Naive B cell (primary cell): ENCODE measurements at places on chromosomes 6 and 20. TPM values are rescaled to one million over a fixed set of nuclear protein-coding genes. Genes with fewer than 3 reads are reported as not detected.

- H3K27ac ChIP-seq, result no peak overlapping the region
- H3K4me1 ChIP-seq, result no peaks in the 10 kb centered on the region
These were observed 65.2 kb downstream of the CDC5L start for GRCh38 chr6:44452725-44453124.

DNA sequence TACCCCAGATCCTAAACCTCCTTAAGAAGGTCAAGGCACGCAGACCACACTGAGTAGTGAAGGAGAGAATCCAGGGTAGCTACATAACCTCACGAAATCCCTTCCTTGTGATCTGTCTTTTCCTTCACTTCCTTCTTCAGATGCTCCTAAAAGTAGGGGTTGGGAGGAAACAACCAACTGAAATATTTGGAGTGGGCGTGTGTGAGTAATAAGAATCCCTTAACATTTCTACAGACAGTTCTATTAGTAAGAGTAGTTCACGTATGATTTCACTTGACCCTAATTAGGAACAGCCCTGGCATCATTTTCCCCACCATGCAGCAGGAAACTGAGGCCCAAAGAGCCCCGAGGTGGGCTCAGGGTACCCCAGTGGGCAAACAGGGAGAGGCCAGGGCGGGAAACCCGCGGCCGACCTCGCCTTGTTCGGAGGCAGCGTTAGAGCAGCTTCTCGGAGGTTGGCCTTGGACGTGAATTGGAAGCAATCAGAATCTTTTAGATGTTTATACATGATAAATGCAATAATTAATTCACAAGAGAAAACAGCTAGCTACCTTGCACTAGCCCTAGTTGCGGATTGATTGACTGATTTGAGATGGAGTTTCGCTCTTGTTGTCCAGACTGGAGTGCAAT, 859 bp upstream of the RAE1 start:
- H3K4me1 ChIP-seq, result peaks cover 18% of the 10 kb centered on the region
- no peak for DNase-seq
- H3K36me3 ChIP-seq, result peaks cover under 1% of the 10 kb centered on the region
- H3K4me3 ChIP-seq, result peak overlapping the region; percentile 74
- H3K27me3 ChIP-seq, result peaks cover 12% of the 10 kb centered on the region

Gene ZKSCAN3
- 2.2 TPM for polyA plus RNA-seq

Gene TCEA2
- polyA plus RNA-seq, result 36.9 TPM

DNA sequence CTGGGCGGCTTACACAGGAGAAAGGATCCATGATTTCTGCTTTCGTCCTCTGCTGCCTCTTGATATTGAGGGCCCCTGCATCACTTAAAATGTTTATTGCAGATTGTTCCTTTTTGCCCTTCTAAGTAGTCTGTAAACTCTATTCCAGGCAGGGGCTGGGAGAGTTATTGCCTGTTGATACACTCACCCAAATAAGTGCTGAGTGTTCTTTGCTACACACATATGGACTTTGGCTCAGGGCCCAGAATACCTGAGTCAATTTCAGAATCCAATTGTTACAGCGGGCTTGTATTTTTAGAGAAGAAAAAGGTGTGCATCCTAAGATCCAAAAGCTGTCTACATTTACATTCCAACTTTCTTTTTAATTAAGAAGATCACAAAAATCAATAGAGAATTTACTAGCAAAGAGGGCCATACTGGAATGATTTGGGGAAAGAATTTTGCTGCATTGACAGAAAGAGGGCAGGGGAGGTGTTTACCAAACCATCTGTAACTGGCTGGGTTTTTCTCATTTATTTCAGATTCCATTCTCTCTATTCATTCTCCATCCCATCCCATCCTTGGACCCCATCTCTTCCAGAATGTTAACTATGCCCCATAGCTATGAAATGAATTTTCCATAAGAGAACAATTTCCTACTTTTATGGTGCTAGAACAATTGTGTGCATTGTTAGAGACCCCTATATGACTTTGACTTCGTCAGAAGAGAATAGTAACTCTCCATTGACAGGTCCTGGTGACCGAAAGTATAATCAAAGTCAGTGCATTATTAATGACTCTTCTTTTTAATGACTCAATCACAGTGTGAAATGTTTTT, 959.9 kb upstream of the FLRT3 start:
- no peak overlapping the region for H3K27ac ChIP-seq
- DNase-seq, result no peak
- H3K4me3 ChIP-seq, result no peak overlapping the region
- H3K27me3 ChIP-seq, result no peaks in the 10 kb centered on the region
- peaks cover 3% of the 10 kb centered on the region for H3K36me3 ChIP-seq

Gene SPATS1
- polyA plus RNA-seq, result not detected

Gene NTSR1
- not detected for polyA plus RNA-seq

DNA sequence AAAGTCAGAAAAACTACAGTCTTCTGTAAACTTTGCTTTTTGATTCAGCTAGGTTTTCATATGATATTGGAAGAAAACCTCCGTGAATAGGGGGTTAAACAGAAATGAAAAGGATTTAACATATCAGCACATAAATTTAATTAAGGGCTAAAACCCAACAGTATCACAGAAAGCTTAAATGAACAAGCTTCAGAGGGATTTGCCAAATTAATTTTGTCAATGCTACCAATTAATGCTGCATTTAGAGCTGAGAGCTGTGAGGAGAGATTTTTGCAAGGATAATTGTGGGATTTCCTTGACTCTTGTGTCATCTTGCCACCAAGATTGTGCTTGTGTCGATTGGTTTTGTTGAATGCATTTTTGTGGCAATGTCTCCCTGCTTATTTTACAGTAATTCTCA, 379.9 kb downstream of the CD109 start:
- no peaks in the 10 kb centered on the region for H3K36me3 ChIP-seq
- no peak overlapping the region for H3K27ac ChIP-seq
- no peaks in the 10 kb centered on the region for H3K27me3 ChIP-seq
- no peak for DNase-seq

Gene HCK
- polyA plus RNA-seq, result 67.5 TPM

DNA sequence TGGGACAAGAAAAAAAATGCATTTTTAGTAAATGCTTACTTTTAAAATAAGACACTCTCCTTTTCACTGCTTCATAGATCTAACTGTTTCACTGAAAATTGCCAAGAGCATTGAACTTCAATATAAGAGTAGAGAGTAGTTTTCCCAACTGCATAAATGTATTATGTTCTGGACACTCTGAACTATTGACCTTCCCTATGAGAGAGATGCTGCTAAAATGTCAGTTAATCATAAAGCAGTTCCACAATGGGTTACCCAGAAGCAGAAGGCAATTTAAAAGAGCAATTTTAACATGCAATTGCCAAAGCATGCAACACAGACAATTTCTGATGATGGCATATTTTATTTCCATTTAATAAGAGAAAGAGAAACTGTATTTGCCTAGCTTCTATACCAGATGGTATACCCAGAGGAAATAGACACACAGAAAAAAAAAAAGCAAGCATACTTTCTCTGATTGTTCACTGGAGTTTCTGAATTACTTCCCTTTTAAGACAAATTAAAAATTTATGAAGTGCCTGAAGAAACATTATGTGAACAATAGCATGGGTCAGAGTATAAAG, 279.1 kb upstream of the THEMIS start:
- no peak overlapping the region for H3K27ac ChIP-seq
- H3K36me3 ChIP-seq, result peaks cover 28% of the 10 kb centered on the region
- H3K4me3 ChIP-seq, result no peak overlapping the region
- no peaks in the 10 kb centered on the region for H3K27me3 ChIP-seq
- H3K4me1 ChIP-seq, result peaks cover 7% of the 10 kb centered on the region

- H3K4me3 ChIP-seq, result no peak overlapping the region
- H3K27ac ChIP-seq, result no peak overlapping the region
- no peak for DNase-seq
These were observed 11.9 kb downstream of the ISM1 start for GRCh38 chr20:13232999-13233398.

DNA sequence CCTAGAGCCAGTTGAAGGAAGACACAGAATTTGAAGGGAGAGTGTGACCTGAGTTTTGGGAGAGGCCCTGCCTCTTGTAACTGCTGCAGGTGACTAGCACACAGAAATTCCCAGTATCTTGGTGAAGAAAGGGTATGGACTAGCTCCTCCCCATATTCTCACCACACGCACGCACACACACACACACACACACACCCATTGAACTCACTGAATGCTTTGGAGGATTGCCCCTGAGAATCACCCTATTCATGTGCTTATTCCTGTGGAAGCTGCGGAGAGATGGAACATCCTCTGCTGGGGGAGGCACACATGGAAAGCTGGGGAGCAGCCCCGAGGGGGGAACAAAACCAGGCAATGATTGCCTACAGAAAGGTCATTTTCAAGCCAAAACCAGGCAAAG, 6.2 kb upstream of the LMBRD1 start:
- no peak for DNase-seq
- no peak overlapping the region for H3K27ac ChIP-seq

GRCh38 chr6:169881398-169881797, 130.0 kb downstream of the ERMARD start:
- H3K36me3 ChIP-seq, result no peaks in the 10 kb centered on the region
- no peak for DNase-seq
- H3K4me3 ChIP-seq, result no peak overlapping the region
- H3K4me1 ChIP-seq, result no peaks in the 10 kb centered on the region
- H3K27ac ChIP-seq, result no peak overlapping the region
- H3K27me3 ChIP-seq, result peaks cover 20% of the 10 kb centered on the region

GRCh38 chr20:4375881-4376280, 345.8 kb upstream of the PRND start:
- H3K27ac ChIP-seq, result no peak overlapping the region
- H3K4me3 ChIP-seq, result no peak overlapping the region
- peaks cover 10% of the 10 kb centered on the region for H3K27me3 ChIP-seq
- no peak for DNase-seq
- H3K36me3 ChIP-seq, result no peaks in the 10 kb centered on the region
